ENCODE measurements at places on chromosomes 2 and 18. TPM values are rescaled to one million over a fixed set of nuclear protein-coding genes. Genes with fewer than 3 reads are reported as not detected.

SPIRE1 gene
- 65.4 TPM for total RNA-seq

- DNase-seq: no peak
These were observed 2.2 kb upstream of the IWS1 start for GRCh38 chr2:127528487-127528886.

- DNase-seq: peak; percentile 49
These were observed 486 bp upstream of the GPR39 start for GRCh38 chr2:132415915-132416722.

SNTG2 gene
- total RNA-seq: 1.1 TPM

DNA sequence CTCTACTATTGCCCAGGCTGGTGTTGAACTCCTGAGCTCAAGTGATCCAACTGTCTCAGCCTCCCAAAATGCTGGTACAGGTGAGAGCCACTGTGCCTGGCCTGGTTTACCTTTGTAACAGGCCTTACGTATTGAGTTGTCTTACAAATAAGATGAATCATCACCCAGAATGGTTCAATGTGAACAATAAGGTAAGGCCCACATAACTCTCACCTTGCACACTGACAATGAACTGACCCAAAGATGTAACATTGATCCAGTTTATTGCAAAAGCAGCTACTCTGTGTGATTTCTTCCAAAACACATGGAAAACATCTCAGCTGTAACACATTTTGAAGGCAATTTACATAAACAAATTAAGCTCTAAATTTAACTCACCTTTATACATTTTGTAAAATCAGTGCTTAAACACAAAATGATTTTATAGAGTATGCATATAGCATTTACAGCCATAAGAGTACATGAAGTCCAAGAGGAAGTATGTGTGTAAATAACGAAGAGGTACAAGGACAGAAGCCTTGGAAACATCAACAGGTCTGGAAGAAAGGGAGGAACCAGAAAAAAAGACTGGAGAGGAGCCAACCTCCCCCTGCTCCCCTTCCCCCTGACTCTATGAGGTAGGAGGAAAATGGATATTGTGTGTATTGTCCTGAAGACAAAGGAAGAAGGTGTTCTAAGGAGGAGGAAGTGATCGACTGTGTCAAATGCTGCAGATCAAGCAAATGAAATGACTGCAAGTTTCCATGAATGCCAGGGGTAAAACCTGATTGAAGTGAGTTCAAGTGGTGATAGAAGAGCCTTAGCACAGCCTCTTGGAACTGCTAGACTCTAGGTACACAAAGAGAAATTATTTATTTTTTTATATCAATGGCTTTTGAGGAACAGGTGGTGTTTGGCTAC is 5.6 kb upstream of the WDFY1 start:
- DNase-seq: no peak

DNA sequence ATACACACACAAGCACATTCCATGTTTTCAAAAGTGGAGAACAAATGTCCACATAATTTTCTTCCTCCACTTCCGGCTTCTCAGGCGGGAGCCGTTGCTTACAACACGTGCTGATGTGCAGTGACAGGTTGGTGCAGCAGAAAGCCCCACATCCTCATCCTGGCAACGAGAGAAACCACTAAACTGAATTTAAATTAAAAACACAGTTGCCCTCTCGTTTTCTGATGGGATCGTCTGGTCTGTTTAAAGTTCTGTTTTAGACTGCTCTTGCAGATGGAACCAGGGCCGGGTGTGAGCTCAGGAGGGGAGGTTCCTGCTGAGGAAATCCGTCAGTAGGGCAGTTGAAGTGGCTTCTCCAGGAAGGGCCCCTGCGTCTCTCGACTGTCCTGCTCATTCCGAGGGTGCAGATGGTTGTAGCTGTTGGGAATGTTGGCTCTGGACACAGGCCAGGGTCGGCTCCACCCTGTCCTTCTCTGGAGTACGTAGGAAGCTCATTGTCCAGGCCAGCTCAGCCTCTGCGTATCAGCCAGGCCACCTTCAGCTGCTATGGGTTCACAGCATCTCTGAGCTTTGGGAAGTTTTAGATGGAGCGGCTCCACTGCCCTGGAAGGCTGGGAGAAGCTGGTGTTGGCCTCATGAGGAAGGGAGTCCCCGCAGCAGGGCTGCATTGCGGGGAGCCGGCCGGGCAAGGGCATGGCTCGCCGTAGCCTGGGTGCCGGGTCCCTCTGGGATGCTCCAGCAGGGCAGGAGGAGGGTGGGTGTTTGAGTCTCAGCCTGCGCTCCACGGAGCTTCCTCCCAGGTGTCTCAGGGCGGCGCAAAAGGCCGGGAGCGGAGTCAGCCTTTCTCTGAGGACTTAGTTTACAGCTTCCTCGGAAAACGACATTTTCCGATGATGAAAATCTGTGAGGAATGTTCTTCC is 58.3 kb downstream of the NFATC1 start:
- peak; percentile 65 for DNase-seq

- DNase-seq: no peak
These were observed 168.6 kb upstream of the SIX2 start for GRCh38 chr2:45177870-45178269.

- peak; percentile 59 for DNase-seq
These were observed 182.4 kb upstream of the ERBB4 start for GRCh38 chr2:212721026-212721451.

DNA sequence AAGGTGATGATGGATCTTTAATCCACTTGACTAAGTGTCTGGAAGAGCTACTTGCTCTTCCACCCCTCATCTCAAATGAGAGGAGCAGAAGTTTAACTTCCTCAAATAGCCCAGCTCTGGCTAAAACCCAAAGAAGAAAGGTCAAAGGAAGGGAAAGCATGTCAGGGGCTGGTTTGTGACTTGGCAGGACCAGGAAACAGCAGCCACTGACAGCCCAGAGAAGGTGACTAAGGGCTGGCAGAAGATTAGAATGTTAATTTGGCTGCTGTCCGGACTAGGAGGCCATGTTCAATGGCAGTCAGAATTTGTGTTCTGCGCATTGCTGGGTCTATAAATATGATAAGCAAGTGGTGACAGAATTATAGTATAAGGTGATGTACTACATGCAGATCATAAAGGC is 386.2 kb downstream of the SETBP1 start:
- DNase-seq: peak; percentile 72

GRCh38 chr2:159459279-159459678 is 157.1 kb downstream of the BAZ2B start:
- DNase-seq: no peak

- DNase-seq: no peak
These were observed 511.3 kb downstream of the FBXO15 start for GRCh38 chr18:73636355-73636754.

- no peak for DNase-seq
These were observed 63.4 kb upstream of the SP5 start for GRCh38 chr2:170651624-170652325.

- no peak for DNase-seq
These were observed 31.2 kb upstream of the ROCK2 start for GRCh38 chr2:11375689-11376027.

DNA sequence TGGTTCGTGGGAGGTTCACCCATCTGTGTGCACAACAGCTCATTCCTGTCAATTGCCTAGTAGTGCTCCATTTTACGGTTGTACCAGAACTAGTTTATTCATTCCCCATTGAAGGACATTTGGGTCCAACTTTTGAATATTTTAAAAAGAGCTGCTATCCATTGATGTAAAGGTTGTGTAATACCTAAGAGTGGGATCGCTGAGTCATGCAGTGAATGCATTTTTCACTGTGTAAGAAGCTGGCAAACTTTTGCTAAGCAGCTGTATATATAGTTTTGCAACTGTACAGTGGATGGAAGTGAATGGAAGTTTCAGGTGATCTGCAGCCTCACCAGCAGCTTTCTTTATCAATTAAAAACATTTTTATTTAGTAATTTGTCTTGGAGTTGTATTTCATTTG is 104.5 kb downstream of the DCDC2C start:
- no peak for DNase-seq

ADGRF3 gene
- total RNA-seq: 0.13 TPM

DNA sequence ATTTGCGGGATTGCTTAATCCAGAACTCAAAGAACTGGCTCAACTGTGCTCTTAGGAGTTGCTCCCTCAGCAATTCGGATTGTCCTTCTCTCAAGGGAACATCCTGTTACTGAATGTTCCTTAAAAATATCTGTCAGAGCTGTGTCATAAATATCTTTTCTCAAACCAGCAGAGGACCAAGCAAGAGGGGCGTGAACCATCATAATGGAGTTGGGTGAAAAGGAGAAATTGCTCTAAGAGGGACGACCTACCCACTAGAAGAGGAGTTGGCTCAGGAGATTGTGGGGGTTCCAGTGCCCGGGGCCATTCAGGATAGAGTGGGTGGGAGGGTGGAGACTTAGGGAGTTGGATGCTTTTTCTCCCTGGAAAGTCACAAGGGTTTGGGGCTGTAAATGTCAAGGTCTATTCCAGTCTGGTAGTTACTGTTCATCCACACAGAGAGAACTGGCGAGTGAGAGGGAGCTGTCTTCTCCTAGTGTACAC is 59.5 kb downstream of the MERTK start:
- DNase-seq: no peak

GRCh38 chr2:181485638-181485946 is 28.4 kb downstream of the ITGA4 start:
- DNase-seq: no peak

- DNase-seq: peak; percentile 31
These were observed 22.5 kb upstream of the NEB start for GRCh38 chr2:151756820-151757219.

AGAP1 gene
- 18.9 TPM for total RNA-seq

IL37 gene
- not detected for total RNA-seq

GRCh38 chr2:20080839-20081415 is 29.5 kb upstream of the LAPTM4A start:
- no peak for DNase-seq
